ENCODE measurements at places on chromosomes 4 and X. TPM values are rescaled to one million over a fixed set of nuclear protein-coding genes. Genes with fewer than 3 reads are reported as not detected.

GRCh38 chrX:15315509-15315908, at the start of gene ASB11:
Gene ASB11 (minus strand): TSS chrX:15315640. CDS start chrX:15315605, 35 bp downstream.
- peaks cover 4% of the 10 kb centered on the region for H3K36me3 ChIP-seq
- no peak within 1 kb of the TSS for H3K4me3 ChIP-seq
- DNase-seq = no peak
- no peak within 1 kb of the TSS for H3K27ac ChIP-seq
- H3K27me3 ChIP-seq = no peaks in the 10 kb centered on the region
- no peaks in the 10 kb centered on the region for H3K4me1 ChIP-seq

- H3K4me1 ChIP-seq = no peaks in the 10 kb centered on the region
- no peak overlapping the region for H3K27ac ChIP-seq
- no peaks in the 10 kb centered on the region for H3K36me3 ChIP-seq
- H3K4me3 ChIP-seq = no peak overlapping the region
- peak; percentile 48 for DNase-seq
These were observed 20.5 kb upstream of the DHRSX start for GRCh38 chrX:2521092-2521926.

GRCh38 chr4:140854168-140854567, 98.0 kb upstream of the TBC1D9 start:
- H3K4me1 ChIP-seq = peaks cover 3% of the 10 kb centered on the region
- H3K36me3 ChIP-seq = no peaks in the 10 kb centered on the region
- DNase-seq = no peak

Gene PGAM4
- not detected for total RNA-seq

DNA sequence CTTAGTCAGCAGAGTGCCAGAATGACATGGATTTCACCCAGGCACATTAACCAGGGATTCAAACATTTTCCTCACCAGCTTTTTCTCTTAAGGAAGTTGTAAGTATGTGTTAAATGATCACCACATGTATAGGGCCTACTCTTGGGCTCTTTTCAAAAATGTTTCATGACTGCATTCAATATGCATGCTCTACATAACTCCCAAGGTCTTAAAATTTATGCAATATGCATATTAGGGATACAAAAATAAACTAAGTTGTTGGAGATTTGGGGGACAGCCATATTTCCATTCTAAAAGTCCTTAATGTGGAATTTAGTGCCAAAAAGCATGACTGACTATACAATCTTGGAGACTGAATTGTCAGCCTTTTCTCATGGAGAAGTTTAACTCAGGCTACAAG, 25.0 kb upstream of the TRPC5OS start:
- peak; percentile 36 for DNase-seq
- H3K4me3 ChIP-seq = no peak overlapping the region
- H3K4me1 ChIP-seq = no peaks in the 10 kb centered on the region
- no peaks in the 10 kb centered on the region for H3K36me3 ChIP-seq
- H3K27me3 ChIP-seq = no peaks in the 10 kb centered on the region

GRCh38 chr4:100517864-100518341, at the start of gene EMCN:
Gene EMCN (minus strand): TSS chr4:100518022. CDS start chr4:100517914, 108 bp downstream.
- no peaks in the 10 kb centered on the region for H3K36me3 ChIP-seq
- DNase-seq = peak; percentile 36
- no peaks in the 10 kb centered on the region for H3K27me3 ChIP-seq
- H3K4me1 ChIP-seq = no peaks in the 10 kb centered on the region

DNA sequence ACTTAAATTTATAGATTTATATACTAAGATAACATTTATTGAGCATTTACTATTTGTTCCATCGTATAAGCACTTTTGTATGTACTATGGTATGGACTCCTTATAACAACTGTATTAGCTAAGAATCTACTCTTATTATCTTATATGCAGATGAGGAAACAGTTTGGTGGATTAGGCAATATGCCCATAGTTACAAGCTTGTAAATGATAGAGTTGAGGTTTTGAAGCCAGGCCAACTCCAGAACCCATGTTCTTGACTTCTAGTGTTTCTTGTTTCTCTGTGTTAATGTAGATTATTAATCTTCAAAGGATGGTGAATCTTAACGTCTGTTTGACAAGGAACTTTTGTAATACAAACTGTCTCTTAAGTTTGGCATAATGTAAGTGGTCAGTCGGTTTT, 71.3 kb downstream of the STIM2 start:
- H3K27me3 ChIP-seq = no peaks in the 10 kb centered on the region
- no peak overlapping the region for H3K27ac ChIP-seq
- peaks cover 7% of the 10 kb centered on the region for H3K4me1 ChIP-seq

- H3K27me3 ChIP-seq = no peaks in the 10 kb centered on the region
- no peaks in the 10 kb centered on the region for H3K4me1 ChIP-seq
- DNase-seq = peak; percentile 17
- H3K4me3 ChIP-seq = no peak overlapping the region
- no peak overlapping the region for H3K27ac ChIP-seq
These were observed 28.3 kb downstream of the STK32B start for GRCh38 chr4:5079581-5079980.

GRCh38 chrX:68838571-68838910, 9.7 kb downstream of the EFNB1 start:
- no peak overlapping the region for H3K27ac ChIP-seq
- peaks cover 22% of the 10 kb centered on the region for H3K4me1 ChIP-seq
- H3K36me3 ChIP-seq = peaks cover 21% of the 10 kb centered on the region

DNA sequence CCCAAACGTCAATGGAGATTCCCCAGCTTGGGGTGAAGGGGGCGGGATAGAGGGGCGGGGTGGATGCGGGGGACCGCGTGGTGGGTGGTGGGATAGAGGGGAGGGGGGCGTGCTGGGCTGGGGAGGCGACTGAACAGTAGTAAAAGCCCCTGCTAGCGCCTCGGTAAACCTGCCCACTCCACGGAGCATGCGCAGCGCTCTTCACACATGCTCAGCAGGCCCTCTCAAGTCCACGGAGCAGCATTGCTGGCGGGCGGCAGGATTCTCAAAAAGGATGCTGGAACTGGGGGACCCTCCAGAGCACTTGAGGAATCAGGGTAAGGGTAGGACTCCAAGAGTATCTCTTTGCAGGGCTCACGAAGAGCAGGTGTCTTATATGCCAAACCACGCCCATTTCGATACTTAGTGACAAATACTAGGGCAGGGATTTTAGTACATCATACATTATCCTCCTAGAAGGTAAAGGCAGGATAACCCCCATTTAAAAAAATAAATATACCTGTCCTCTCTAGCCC, 378 bp upstream of the RPS6KA6 start:
- DNase-seq = peak; percentile 51
- peak overlapping the region; percentile 53 for H3K4me3 ChIP-seq
- no peaks in the 10 kb centered on the region for H3K4me1 ChIP-seq
- no peak overlapping the region for H3K27ac ChIP-seq
- no peaks in the 10 kb centered on the region for H3K27me3 ChIP-seq

Gene TLR1
- total RNA-seq = 8.1 TPM

Measured in stomach (tissue), 19 donors.